ENCODE measurements at places on chromosomes 1 and 21.

DNA sequence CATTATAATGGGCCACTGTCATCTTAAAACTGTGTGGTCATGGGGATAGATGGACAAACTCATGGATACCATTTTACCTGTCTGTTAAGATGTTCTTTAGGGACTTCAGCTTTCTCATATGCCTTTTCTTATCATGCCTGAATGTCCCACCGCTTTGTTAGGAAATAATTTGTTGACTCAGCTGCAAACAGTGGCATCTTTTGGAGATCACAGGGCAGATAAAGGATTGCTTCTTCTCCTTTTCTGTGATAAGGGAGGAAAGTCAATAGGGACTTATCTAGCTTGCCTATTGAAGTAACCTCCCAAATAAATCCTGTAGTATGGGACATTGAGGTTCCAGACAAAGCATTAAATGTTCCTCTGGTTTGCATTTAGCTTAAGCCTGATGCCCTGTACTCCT is 79.8 kb upstream of the KIAA0040 start:
- no peak for DNase-seq

DNA sequence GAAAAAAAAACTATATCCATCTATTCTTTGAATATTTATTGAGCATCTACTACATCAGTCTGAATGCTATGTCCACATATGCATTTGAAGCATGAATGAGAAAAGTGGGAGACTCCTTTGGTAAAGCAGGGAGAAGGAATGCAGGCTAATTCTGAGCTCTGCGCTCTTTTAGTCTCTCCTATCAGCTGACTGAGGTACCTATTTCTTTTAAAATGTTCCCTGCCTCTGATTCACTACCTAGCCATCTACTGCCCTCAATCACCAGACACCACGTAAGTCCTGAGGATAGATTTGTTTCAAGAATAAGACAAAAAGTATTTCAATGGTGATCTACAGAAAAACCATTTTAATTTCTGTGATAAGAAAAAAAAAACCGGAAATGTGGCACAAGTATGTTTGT is 3.8 kb upstream of the RGS13 start:
- no peak for DNase-seq

DNA sequence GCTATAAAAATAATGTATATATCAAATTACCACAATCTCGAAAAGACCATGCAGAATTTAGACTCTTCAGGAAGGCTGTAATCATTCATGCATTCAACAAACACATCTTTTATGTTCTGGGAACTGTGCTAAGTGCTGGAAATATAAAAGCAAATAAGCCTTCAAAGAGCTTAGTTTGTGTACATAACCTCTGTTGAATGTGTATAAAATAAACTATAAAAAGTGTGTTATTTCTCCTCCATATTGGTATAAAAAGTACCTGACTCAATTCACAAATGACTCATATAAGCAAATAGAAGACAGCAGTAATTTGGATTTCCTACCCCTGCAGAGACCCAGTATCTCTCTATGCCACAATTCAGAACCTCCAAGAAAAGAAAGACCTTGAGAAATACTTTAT is 36.8 kb downstream of the RAB3GAP2 start:
- DNase-seq, result no peak

GRCh38 chr1:235843461-235843961 is 23.2 kb downstream of the LYST start:
- peak; percentile 52 for DNase-seq

DNA sequence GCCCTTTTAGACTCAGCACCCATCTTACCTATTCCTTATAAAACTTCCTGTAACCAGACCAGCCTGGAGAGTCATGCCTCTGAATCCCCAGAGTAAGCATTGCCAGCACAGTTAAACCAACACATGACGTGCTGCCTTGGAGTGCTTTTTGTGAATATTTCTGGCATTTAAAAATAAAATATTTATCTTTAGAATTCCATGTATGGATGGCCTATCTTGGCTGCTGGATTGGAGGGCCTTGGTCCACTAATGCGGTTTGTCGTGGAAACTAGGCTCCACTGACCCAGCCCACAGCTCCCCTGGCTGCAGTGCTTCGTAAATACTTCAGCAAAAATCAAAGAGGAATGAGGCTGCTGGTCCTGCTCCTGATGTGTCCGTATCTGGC is 17.5 kb downstream of the MTARC1 start:
- DNase-seq, result no peak

DNA sequence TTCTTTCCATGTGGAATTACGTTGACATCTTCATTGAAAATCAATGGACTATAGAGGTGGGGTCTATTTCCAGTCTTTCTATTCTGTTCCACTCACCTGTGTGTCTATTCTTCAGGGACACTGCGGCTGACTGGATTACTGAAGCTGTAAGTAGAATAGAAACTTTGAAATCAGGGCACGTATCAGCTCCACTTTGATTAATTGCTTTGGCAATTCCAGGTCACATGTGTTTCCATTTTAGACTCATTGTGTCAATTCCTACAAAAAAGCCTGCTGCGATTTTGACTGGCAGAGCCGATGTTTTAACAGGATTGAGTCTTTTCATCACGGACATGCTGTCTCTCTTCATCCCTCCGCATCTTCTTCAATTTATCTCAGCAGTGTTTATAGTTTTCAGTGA is 20.9 kb upstream of the RNF223 start:
- no peak for DNase-seq

- no peak for DNase-seq
These were observed 254.9 kb downstream of the RHOU start for GRCh38 chr1:228989992-228990827.

GRCh38 chr1:207910591-207911354 is at the start of gene CD34:
Gene CD34 (minus strand): TSS chr1:207911125. CDS start chr1:207911080, 45 bp downstream.
- no peak for DNase-seq
